CD4-positive, alpha-beta T cell treated with Interleukin-2 at 100 ng/mL for 4 hours (primary cell): ENCODE measurements at places on chromosomes 12 and 14.
A peak's percentile ranks its signal among the peaks of the same experiment; 100 is the strongest.

DNA sequence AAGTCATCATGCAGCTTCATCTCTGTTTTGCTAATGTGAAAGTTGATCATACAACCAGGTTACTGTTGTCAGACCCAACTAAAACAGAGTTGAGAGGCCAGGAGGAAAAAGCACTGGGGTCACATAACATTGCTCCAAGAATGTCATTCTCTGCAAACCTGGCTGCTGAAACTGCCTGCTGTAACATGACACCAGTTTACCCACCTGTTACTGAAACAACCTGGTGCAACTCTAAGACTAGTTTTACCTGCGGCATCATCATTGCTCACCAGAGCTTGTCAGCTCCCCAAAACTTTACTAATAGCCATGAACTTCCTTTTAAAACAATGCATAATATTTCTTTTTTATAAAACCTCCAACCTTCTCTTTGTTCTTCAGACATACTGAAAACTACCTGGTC lies 30.7 kb upstream of the DEGS2 start:
- no peak for DNase-seq

DNA sequence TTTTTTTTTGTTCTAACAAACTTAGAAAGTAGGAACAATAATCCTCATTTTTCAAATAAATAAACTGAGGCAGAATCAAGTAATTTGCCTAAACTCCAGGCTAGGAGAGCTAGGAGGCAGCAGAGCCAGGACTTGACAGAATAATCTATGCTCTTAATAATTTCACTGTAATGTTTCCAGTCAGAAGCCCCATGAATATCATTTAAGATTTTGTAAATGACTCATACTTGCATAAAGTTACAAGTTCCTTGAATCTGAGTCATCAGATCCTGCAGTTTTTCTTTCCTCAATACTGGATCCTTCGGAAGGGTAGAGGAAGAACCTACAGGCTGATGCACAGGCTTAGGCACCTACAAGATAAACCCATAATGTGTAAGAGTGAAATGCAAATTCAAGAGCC lies 29.0 kb downstream of the CAPRIN2 start:
- DNase-seq, result no peak

DNA sequence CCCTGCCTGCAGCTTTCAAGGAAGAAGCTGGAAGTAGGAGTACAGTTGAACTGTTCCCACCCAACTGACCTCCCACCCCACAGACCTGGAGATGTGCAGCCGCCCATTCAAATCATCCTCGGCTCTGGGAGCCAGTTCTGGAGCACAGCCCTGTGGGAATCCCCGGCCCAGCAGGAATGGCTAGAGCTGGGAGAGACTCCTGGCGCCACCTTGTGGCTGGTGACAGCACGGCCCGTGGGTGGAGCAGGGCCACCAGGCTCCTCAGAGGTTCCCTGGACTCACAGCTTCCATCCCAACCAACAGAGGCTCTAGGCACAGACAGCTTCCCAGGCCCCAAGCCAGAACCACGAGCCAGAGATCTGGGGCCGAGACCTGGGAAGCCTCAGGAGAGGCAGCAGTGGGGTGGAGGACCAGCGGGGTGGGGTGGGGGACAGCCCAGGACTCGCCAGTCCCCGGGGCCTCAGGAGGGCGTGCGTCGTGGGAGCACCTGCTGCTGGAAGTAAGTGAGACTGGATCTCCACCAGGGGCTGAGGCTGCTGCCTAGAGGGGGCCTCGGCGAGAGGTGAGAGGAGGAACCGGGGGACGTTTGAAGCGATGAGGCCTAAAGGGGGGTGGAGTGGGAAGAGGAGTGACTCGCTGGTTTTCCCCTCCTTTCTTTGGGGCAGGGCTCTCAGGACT lies 43.4 kb downstream of the RNF34 start:
- DNase-seq, result peak; percentile 65

DNA sequence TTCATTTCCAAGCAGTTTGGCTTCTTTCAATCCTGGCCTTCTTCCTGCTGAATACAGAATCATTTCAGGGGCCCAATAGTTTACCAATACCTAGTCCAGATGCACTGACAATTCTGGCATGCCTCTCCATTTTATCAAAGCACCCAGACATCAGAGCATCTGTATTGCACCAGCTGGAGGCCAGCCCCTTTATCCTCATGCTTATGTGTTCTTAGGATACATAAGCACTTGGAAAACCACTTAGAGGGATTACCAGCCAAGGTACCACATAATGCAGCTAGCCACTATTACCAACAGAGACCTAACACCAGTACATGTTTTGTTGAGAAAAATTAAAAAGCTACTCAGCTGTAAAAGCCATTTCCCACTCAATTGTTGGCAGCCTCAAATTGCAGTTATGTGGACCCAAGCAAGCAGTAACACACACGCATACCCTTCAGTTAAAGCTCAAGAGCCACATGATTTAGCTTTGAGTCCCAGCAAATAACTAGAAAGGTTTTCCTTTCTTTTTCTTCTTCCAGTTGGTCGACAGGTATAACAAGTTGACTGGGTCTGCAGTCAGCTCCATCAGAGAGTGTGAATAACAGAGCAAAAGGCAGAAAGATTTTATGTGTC lies 263.8 kb downstream of the DIO2 start:
- no peak for DNase-seq

DNA sequence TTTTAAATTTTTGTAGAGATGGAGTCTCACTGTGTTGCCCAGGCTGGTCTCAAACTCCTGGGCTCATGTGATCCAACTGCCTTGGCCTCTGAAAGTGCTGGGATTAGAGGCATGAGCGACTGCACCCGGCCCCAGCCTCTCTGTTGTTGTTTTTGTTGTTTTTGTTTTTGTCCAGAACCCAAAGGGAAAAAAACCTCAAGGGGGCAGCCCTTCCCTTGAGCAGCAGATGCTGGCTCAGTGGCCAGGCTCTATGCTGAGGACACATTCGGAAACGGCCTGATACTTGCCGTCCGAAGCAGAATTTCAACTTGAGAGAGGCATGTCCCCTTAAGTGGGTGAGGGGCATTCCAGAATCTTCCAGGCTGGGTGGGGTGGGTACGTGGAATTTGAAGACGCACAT lies 6.7 kb downstream of the MVK start:
- DNase-seq, result no peak

DNA sequence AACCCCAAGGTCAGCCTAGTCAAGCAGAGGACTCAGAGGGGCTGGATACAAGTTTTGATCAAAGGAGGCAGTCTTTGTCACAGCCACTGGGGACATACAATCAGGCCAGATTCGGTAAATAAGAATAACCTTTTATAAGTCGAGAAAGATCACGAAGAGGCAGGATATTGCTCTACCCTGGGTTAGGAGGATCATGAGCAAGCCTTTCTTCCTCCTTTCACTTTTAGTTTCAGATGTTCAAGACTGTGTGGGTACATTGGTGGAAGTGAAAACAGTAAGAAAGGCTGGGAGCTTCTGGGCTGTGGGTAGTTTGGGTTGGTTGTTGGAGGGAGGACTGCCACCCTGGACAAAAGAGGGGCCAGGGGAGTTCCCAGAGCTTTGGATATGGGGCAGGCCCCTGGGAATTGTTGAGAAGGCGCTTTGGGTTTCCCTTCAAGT lies 127.7 kb downstream of the SNAPC1 start:
- DNase-seq, result peak; percentile 49

DNA sequence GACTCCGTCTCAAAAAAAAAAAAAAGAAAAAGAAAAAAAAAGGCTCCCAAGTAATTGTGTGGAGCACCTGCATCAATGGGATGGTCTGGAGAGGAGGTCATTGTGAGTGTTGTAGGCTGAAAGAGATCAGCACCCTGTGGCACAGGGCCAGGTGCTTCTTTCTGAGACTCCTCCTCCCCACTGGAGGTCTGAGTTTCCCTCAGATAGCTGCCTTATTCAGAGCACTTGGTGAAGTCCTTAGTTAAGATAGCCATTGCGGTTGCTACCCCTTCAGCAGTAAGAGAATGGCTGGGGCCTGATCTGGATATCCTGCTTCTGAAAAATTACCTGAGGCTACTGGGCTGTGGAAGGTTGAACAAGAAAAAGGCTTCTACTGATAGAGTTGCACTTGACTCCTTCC lies 69.8 kb downstream of the ANO6 start:
- no peak for DNase-seq

GRCh38 chr14:99774556-99775307 lies 18.5 kb upstream of the EML1 start:
- no peak for DNase-seq

- peak; percentile 9 for DNase-seq
Measured at GRCh38 chr14:68733086-68733914, 59.6 kb downstream of the ZFP36L1 start.

DNA sequence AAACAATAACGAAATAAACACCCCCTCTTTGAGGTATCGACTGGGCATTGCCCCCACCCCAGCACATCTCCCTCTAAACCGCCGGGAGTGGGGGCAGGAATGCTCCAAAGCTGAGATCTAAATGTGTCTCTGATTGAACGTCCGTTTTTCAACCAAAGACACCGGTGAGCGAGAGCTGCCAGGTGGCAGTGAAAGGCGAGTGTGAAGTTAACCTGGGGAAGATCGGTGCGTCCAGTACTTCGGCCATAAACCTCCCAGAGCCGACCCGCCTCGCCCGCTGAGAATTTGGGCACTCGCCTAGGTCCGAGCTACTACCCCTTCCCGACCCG lies 625 bp downstream of the ANGEL1 start:
- no peak for DNase-seq

GRCh38 chr12:75480469-75480949 lies at the start of gene GLIPR1:
GLIPR1 (plus strand) TSS chr12:75480755; CDS start chr12:75480881, 126 bp downstream.
- DNase-seq, result peak; percentile 87
